ENCODE measurements at places on chromosomes 7 and 10. TPM values are rescaled to one million over a fixed set of nuclear protein-coding genes. Genes with fewer than 3 reads are reported as not detected.

The COBL gene
- not detected for total RNA-seq

The CPA1 gene
- total RNA-seq, result not detected

The NPSR1 gene
- not detected for total RNA-seq

The CALHM1 gene
- not detected for total RNA-seq

The SHTN1 gene
- 5.7 TPM for total RNA-seq

The NEUROD6 gene
- total RNA-seq, result not detected

The REPIN1 gene
- total RNA-seq, result 78.8 TPM

- no peak overlapping the region for H3K27ac ChIP-seq
- H3K4me3 ChIP-seq, result no peak overlapping the region
- no peaks in the 10 kb centered on the region for H3K27me3 ChIP-seq
- no peak for DNase-seq
- H3K36me3 ChIP-seq, result peaks cover 5% of the 10 kb centered on the region
Measured at GRCh38 chr10:94344522-94345122, 18.1 kb downstream of the NOC3L start.

DNA sequence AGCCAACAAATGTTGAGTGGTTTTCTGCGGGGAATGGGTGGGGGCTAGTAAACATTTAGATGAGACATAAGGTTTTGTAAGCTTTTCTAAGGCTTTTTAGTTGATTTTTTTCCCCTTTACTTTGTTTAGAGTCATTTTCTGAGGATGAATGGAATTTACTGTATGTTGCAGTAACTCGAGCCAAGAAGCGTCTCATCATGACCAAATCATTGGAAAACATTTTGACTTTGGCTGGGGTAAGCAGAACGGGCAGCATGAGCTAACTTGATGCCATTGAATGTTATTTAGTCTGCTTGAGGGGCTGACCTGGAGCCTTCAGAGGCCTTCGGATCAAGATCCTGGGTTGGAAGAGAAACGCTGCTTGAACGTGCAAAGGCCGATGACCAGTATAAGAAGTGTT lies 37.3 kb downstream of the FBH1 start:
- H3K36me3 ChIP-seq, result peaks cover 49% of the 10 kb centered on the region
- H3K4me3 ChIP-seq, result peak overlapping the region; percentile 27
- no peaks in the 10 kb centered on the region for H3K27me3 ChIP-seq
- peak; percentile 63 for DNase-seq
- H3K4me1 ChIP-seq, result peaks cover 16% of the 10 kb centered on the region
- H3K27ac ChIP-seq, result peak overlapping the region; percentile 77

GRCh38 chr10:133094866-133095265 lies 7.1 kb downstream of the ADGRA1 start:
- no peak overlapping the region for H3K27ac ChIP-seq
- no peak for DNase-seq
- no peak overlapping the region for H3K4me3 ChIP-seq
- no peaks in the 10 kb centered on the region for H3K36me3 ChIP-seq
- H3K27me3 ChIP-seq, result peaks cover 19% of the 10 kb centered on the region
- no peaks in the 10 kb centered on the region for H3K4me1 ChIP-seq

- DNase-seq, result no peak
- H3K27me3 ChIP-seq, result no peaks in the 10 kb centered on the region
- no peaks in the 10 kb centered on the region for H3K36me3 ChIP-seq
- H3K4me3 ChIP-seq, result no peak overlapping the region
- H3K4me1 ChIP-seq, result no peaks in the 10 kb centered on the region
Measured at GRCh38 chr10:107701943-107702342, 537.4 kb upstream of the SORCS1 start.

GRCh38 chr10:112775892-112776674 lies 174.0 kb upstream of the TCF7L2 start:
- H3K4me1 ChIP-seq, result peaks cover 28% of the 10 kb centered on the region
- H3K27ac ChIP-seq, result no peak overlapping the region
- H3K36me3 ChIP-seq, result peaks cover 6% of the 10 kb centered on the region

- no peak for DNase-seq
- peaks cover 10% of the 10 kb centered on the region for H3K4me1 ChIP-seq
- peaks cover 5% of the 10 kb centered on the region for H3K27me3 ChIP-seq
- H3K4me3 ChIP-seq, result peak overlapping the region; percentile 20
Measured at GRCh38 chr10:118482393-118483331, 112.8 kb downstream of the PRLHR start.

GRCh38 chr7:40544871-40545303 lies 410.1 kb downstream of the SUGCT start:
- peaks cover 43% of the 10 kb centered on the region for H3K4me1 ChIP-seq
- DNase-seq, result no peak
- H3K27ac ChIP-seq, result no peak overlapping the region
- H3K4me3 ChIP-seq, result no peak overlapping the region
- peaks cover 1% of the 10 kb centered on the region for H3K27me3 ChIP-seq

DNA sequence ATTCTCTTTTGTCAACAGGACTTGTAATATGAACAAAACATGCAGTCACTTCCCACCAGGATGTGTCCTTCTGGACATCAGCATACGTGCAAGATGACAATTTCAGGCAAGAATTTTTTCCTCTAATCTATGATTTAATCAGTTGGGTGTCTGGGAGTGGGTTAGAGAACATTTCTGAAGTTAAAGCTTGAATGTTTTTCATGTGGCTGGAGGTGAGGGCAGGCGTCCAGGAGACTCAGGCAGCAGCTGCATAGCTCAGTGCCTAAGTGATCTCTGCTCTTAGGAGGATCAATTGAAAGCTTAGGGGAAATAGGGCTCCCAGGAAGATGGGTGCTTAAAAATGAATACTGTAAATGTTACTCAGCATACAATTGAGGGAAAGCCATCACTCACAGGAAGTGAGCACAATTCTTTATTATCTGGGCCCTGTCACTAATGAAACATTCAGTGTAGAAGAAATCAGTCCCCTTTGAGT lies 457.6 kb upstream of the KLF6 start:
- H3K27me3 ChIP-seq, result no peaks in the 10 kb centered on the region
- H3K27ac ChIP-seq, result peak overlapping the region; percentile 89
- peaks cover 91% of the 10 kb centered on the region for H3K4me1 ChIP-seq
- H3K36me3 ChIP-seq, result peaks cover 8% of the 10 kb centered on the region

- H3K4me3 ChIP-seq, result no peak overlapping the region
- no peak overlapping the region for H3K27ac ChIP-seq
- H3K27me3 ChIP-seq, result no peaks in the 10 kb centered on the region
Measured at GRCh38 chr10:127243490-127244272, 47.3 kb upstream of the INSYN2A start.

GRCh38 chr10:90665905-90666662 lies 191.8 kb downstream of the HTR7 start:
- no peaks in the 10 kb centered on the region for H3K4me1 ChIP-seq
- no peak overlapping the region for H3K4me3 ChIP-seq
- DNase-seq, result no peak
- H3K36me3 ChIP-seq, result no peaks in the 10 kb centered on the region
- H3K27ac ChIP-seq, result no peak overlapping the region

GRCh38 chr7:2570021-2570420 lies 11.2 kb downstream of the IQCE start:
- no peak for DNase-seq
- no peaks in the 10 kb centered on the region for H3K27me3 ChIP-seq
- no peak overlapping the region for H3K27ac ChIP-seq

DNA sequence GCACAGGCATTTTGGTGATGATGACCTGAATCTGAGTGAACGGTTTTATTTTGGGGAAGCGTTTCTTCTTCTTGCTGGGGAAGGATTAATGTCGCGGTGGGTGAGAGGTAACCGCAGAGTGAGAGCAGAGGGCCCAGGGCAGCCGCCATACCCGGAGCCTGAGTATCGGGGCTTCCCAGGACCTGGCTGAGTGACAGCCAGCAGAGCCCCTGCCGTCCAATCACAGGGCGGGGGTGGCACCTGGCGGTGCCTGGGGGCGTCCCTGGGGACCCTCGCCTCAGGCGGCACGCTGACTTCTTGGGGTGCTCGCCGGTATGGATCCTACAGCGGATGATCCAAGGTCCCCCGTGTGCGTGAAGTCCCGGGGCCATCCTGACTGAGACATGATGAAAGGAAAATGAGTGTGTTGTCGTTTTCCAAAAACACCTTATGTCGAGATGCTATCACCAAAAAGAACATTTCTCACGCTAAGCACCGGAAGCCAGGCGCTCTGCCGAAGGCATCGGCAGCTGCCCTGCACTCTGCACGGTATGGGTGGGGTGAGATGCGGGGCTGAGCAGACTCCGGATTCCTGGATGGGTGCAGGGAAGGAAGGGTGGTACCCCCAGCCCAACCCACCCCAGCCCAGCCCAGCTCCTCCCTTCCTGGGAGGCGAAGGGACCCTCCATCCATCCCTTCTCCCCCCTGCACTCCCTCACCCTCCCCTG lies 227.9 kb upstream of the SHH start:
- no peak overlapping the region for H3K4me3 ChIP-seq
- H3K27ac ChIP-seq, result no peak overlapping the region
- no peaks in the 10 kb centered on the region for H3K36me3 ChIP-seq
- peaks cover 2% of the 10 kb centered on the region for H3K27me3 ChIP-seq
- DNase-seq, result no peak
- no peaks in the 10 kb centered on the region for H3K4me1 ChIP-seq

GRCh38 chr10:93947055-93947454 lies 46.7 kb upstream of the PLCE1 start:
- H3K4me3 ChIP-seq, result no peak overlapping the region
- no peaks in the 10 kb centered on the region for H3K36me3 ChIP-seq
- H3K27me3 ChIP-seq, result peaks cover 6% of the 10 kb centered on the region
- H3K4me1 ChIP-seq, result peaks cover 16% of the 10 kb centered on the region

DNA sequence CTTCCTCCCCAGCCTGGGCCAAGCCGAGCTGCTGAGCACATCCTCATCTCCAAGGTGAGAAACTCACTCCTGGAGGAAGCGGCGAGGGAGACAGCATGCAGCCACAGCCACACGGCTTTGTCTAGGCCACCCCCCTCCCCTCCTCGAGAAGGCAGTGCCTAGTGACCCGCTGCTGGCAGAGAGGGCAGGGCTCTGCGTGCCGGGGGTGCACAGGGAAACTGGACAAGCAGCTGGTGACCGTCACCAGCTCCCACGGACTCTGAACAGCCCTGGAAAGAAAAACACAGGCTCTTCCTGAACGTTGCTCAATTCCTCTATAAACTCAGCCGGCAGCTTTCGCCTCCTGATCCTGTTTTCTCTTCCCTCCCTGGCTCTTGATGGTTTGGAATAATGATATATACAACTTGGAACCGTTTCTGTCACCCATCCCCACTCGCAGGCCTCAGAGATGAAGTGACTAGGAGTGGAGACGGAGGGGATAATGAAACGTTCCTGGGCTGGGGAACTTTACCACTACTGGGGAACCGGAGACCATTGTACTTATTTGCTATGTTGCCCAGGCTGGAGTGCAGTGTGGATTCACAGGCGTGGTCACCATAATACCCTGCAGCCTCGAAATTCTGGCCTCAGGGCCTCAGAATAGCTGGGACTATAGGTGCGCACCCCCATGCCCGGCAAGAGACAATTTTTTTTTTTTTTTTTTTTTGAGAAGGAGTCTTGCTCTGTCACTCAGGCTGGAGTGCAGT lies 19.3 kb downstream of the PAPOLB start:
- H3K36me3 ChIP-seq, result no peaks in the 10 kb centered on the region
- no peak overlapping the region for H3K27ac ChIP-seq
- H3K4me1 ChIP-seq, result no peaks in the 10 kb centered on the region
- H3K27me3 ChIP-seq, result peaks cover 16% of the 10 kb centered on the region

DNA sequence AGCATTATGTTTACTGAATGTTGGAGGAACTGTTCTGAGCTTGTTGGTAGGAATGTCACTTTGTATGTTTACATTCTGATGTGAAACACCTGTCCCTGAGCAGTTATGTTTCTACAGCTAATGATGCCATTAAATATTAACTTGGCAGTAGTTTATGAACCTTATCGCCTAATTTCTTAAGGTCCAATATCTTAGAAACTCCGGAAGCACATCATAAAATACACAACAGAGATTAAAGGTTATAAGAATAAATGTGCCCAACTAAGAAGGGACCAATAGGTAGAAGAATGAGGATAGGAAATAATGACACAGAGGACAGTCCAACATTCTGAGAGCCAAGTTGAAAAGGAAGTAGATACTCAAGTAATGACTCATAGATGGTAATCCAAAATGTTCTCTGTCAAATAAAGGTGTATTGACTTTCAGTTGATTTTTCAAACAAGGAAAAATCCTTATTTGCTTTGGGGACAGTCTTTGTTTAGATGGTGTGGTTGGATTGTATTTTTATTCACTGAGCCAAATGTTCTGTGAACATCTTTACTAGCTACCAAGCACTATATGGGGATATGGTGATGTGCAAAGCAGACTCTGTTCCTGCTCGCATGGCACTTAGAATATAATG lies 31.9 kb downstream of the LCOR start:
- peak overlapping the region; percentile 36 for H3K4me3 ChIP-seq
- peak; percentile 41 for DNase-seq
- peaks cover 2% of the 10 kb centered on the region for H3K27me3 ChIP-seq
- peaks cover 6% of the 10 kb centered on the region for H3K36me3 ChIP-seq

GRCh38 chr7:94748376-94748775 lies 92.4 kb upstream of the SGCE start:
- H3K27ac ChIP-seq, result no peak overlapping the region
- H3K4me3 ChIP-seq, result no peak overlapping the region
- no peaks in the 10 kb centered on the region for H3K27me3 ChIP-seq
- no peaks in the 10 kb centered on the region for H3K4me1 ChIP-seq

DNA sequence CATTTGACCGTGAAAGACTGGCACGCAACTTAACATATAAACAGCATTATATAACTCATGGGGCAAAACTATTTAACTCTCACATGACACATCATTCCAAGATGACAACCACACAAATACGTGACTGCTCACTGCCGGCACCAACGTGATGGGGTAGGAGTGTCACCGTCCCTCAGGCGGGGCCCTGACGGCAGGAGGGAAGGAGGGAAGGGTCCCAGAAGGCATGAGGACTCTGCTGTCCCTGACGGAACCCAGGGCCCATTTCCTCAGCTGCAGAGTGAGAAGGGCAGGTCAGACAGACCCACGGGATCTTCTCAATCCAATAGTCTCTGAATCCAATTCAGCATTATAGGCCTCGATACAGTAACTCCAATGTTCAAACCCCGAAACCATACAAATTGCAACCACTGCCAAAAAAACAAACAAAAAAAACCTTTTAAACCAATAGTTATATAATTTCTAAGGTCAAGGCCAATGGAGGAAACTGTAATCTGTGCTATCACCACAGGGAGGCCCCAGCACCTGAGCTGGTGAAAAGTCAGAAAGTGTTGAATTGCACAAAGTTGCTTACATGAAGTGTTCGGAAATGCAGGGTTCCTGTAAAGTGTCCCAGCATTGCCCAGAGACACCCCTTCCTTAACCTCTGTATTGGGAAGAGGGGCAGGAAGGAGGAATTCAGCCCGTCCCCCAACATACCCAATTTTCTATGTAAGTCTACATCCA lies 137.4 kb downstream of the TNS3 start:
- peak; percentile 24 for DNase-seq
- H3K27ac ChIP-seq, result no peak overlapping the region
- H3K4me1 ChIP-seq, result peaks cover 60% of the 10 kb centered on the region
- H3K27me3 ChIP-seq, result peaks cover 4% of the 10 kb centered on the region

Measured in HFFc6 (cell line).